NCI-H2081 (cell line): ENCODE measurements at places on chromosomes 5 and 9.

GRCh38 chr5:158952951-158953350 is 146.8 kb downstream of the EBF1 start:
- DNase-seq: no peak

GRCh38 chr9:69122082-69122548 is 52.0 kb upstream of the TJP2 start:
- peak; percentile 69 for DNase-seq

GRCh38 chr5:31407921-31408693 is 123.8 kb downstream of the DROSHA start:
- DNase-seq: no peak

DNA sequence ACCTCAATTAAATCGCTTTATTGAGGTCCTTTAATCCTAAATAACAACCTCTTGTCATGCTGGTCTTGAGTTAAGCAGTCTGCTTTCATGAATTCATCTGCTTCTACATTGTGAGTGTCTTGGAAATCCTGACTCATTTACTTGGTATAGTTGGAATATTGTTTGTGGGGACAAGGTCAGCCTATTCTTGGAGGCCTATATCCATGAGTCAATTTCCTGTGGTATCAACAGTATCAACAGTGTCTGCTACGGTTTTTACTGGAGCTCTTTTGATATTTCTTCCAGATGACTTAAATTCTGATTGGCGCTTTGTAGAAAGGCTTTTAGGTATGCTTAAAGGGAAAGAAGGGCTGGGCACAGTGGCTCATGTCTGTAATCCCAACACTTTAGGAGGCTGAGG is 71.2 kb upstream of the PARP8 start:
- no peak for DNase-seq
